ENCODE measurements at places on chromosomes 5 and 9. TPM values are rescaled to one million over a fixed set of nuclear protein-coding genes. Genes with fewer than 3 reads are reported as not detected.

The C9orf152 gene
- not detected for total RNA-seq

The CAMK4 gene
- total RNA-seq: 0.48 TPM

The GAS1 gene
- 9.0 TPM for total RNA-seq

The ACOT12 gene
- total RNA-seq: not detected

The SPINK13 gene
- total RNA-seq: not detected

The CCL27 gene
- total RNA-seq: not detected

The FOXD4L4 gene
- total RNA-seq: not detected

The PCDHA1 gene
- 0.08 TPM for total RNA-seq

The GABBR2 gene
- total RNA-seq: 1.1 TPM

The ORM2 gene
- total RNA-seq: 0.32 TPM

The SLC36A2 gene
- not detected for total RNA-seq

The FAM221B gene
- not detected for total RNA-seq

The PALM2AKAP2 gene
- 165 TPM for total RNA-seq

The CTXN3 gene
- total RNA-seq: not detected

The OLFML2A gene
- total RNA-seq: 46.4 TPM

The ZFP62 gene
- 19.4 TPM for total RNA-seq

The PCA3 gene
- not detected for total RNA-seq

The MARCHF11 gene
- total RNA-seq: 1.3 TPM

The GOLM1 gene
- total RNA-seq: 6.2 TPM

The ENTR1 gene
- 23.1 TPM for total RNA-seq

The MYMK gene
- not detected for total RNA-seq

The FOXD4 gene
- not detected for total RNA-seq

The LCN15 gene
- not detected for total RNA-seq

The ABHD17B gene
- total RNA-seq: 7.8 TPM

The RMRP gene
- 10,677 TPM for total RNA-seq

The CYLC2 gene
- total RNA-seq: not detected

The UBLCP1 gene
- 15.9 TPM for total RNA-seq

The BHMT2 gene
- total RNA-seq: 5.6 TPM

The PLPPR1 gene
- total RNA-seq: not detected

The RORB gene
- 0.73 TPM for total RNA-seq

The OTULINL gene
- 1.8 TPM for total RNA-seq

The PCDHB4 gene
- total RNA-seq: 1.3 TPM

The NEUROG1 gene
- total RNA-seq: not detected

The PCDHGA2 gene
- 17.3 TPM for total RNA-seq

The MLANA gene
- total RNA-seq: not detected

The FCHO2 gene
- 15.5 TPM for total RNA-seq

The HSD17B3 gene
- total RNA-seq: 1.3 TPM

The PCDHGA6 gene
- total RNA-seq: 11.5 TPM
